MM.1S (cell line): ENCODE measurements at places on chromosomes 5 and 9.

DNA sequence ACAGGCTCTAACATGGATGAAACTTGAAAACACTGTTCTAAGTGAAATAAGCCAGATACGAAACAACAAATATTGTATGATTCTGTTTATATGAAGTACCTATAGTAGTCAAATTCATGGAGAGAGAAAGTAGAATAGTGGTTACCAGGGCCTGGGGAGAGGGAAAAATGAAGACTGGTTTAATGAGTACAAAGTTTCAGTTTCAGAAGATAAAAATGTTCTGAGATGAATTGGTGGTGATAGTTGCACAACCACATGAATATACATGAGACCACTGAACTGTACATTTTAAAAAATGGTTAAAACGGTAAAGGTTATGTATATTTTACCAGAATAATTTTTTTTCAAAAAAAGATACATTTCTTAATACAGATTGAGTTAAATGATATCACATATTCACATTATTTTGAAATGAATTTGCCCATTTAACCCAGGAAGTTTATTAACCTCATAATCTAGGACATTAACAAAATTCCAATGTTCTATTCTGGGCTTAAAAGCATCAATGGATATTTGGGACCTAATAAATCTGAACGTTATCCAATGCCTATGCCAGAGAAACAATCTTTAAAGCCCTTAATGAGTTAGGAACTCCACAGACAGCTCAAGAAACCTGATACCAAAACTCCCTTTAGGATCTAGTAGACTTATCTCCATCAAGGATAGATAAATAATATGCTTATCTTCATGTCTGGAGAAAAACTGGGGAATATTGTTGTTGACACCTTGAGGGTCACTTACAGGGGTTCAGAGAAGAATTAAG, 521.3 kb downstream of the EFNA5 start:
- H3K27me3 ChIP-seq, result no peaks in the 10 kb centered on the region
- H3K4me3 ChIP-seq, result no peak overlapping the region
- DNase-seq, result peak; percentile 45
- no peaks in the 10 kb centered on the region for H3K4me1 ChIP-seq
- no peaks in the 10 kb centered on the region for H3K36me3 ChIP-seq

DNA sequence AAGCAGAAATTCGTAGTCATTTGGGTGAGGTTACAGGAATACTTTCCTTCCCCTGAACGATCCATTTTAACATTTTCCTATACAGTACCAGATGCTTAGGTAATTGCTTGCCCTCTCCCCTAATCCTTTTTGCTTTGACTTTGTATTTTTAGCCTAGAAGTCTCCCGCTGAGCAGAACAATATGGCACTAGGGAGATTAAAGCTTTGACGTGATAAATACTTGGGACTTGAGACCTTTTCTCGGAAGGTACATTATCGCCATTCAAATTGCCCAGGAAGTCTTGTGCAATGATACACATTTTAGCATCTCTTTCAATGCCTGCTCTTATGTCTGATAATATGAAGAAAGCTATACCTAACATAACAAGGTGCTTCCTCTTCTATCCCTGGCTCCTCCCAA, 22.9 kb upstream of the SPATA31C2 start:
- no peaks in the 10 kb centered on the region for H3K27me3 ChIP-seq
- no peaks in the 10 kb centered on the region for H3K36me3 ChIP-seq
- no peak overlapping the region for H3K27ac ChIP-seq

DNA sequence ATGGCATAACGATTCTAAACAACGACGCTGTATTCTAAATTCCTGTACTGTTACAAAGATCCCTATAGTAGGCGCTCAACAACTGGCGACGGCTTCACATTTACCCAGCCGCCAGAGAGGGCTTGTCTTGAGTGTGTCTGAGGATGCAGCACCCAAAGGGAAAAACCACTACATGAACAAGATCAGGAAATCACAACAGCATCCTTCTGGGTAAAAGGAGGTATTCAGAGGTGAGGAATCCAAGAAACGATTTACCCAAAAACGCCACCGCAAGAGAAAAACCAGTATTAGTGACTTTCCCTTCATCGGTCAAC, 711 bp downstream of the TTC33 start:
- peaks cover 7% of the 10 kb centered on the region; the same call in 1 of the 2 replicates for H3K4me1 ChIP-seq
- peak; percentile 82 for DNase-seq
- H3K27me3 ChIP-seq, result no peaks in the 10 kb centered on the region
- no peaks in the 10 kb centered on the region for H3K36me3 ChIP-seq
- peak overlapping the region; percentile 63 for H3K27ac ChIP-seq

DNA sequence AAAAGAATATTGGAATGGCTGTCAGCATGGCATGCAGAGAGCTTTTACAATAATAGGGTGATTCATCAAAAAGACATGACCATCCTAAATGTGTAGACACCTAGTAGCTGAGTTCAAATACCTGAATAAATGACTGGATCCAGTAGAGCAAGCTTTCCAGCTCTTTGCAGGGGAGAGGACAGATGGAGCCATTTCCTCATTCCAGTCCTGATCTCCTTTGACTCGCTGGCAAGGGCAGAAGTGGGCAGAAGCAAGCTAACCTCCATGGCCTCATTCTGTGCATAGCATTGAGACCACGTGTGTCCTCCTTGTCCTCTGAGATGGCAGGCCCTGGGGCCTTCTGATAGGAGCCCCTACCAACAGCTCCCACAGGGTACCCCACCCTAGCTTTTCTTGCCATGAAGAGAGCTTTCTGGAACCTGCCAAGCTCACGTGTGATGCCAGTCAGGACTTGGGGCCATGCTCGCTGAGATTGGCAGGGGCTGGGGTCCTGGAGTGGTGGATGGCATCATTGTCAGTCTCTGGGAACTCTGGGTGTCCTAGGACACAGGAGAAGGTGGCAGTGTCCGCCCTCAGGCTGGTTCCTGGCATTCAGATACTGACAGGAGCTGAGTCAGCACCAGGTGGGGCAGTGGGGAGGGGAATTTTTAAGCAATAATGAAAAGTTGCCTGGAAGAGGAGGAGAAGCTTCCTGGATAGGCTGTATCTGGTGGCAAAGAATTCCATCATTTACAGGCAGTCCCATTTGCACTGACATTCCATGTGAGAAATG, 33.6 kb downstream of the WWC1 start:
- no peak overlapping the region for H3K27ac ChIP-seq
- H3K4me3 ChIP-seq, result no peak overlapping the region
- no peak for DNase-seq

- no peak overlapping the region for H3K27ac ChIP-seq
- no peaks in the 10 kb centered on the region for H3K4me1 ChIP-seq
- DNase-seq, result no peak
- no peak overlapping the region for H3K4me3 ChIP-seq
- H3K27me3 ChIP-seq, result no peaks in the 10 kb centered on the region
- no peaks in the 10 kb centered on the region for H3K36me3 ChIP-seq
Observed at GRCh38 chr5:119706049-119706448, 76.7 kb downstream of the FAM170A start.

GRCh38 chr5:31855134-31856040, 216.5 kb downstream of the PDZD2 start:
- no peaks in the 10 kb centered on the region for H3K36me3 ChIP-seq
- no peak overlapping the region for H3K4me3 ChIP-seq
- no peak for DNase-seq
- H3K27ac ChIP-seq, result no peak overlapping the region
- no peaks in the 10 kb centered on the region for H3K27me3 ChIP-seq

GRCh38 chr5:175711472-175712312, 53.8 kb downstream of the HRH2 start:
- H3K4me3 ChIP-seq, result no peak overlapping the region
- no peaks in the 10 kb centered on the region for H3K27me3 ChIP-seq
- no peaks in the 10 kb centered on the region; the same call in 1 of the 2 replicates for H3K36me3 ChIP-seq
- no peak for DNase-seq
- H3K27ac ChIP-seq, result no peak overlapping the region

DNA sequence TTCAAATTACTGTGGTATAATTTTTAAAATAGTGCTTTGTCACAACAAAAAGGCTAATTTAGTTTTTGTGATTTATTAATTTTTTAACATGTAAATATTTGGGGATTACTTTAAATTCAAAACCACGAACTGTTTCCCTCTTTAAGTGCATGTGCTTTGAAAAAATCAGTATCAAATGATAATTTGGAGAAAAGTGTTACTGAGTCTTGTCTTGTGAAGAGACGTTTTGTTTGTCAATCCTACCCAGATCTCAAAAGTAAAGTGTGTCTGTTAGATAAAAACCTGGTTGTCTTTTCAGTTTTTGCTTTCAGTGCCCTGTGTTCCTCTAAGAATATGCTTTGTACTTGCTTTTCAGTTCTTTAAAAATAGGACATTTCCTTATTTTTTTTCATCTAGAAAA, 7.7 kb downstream of the ZSWIM6 start:
- no peak overlapping the region for H3K27ac ChIP-seq
- no peaks in the 10 kb centered on the region for H3K36me3 ChIP-seq
- no peaks in the 10 kb centered on the region for H3K4me1 ChIP-seq
- no peaks in the 10 kb centered on the region for H3K27me3 ChIP-seq

DNA sequence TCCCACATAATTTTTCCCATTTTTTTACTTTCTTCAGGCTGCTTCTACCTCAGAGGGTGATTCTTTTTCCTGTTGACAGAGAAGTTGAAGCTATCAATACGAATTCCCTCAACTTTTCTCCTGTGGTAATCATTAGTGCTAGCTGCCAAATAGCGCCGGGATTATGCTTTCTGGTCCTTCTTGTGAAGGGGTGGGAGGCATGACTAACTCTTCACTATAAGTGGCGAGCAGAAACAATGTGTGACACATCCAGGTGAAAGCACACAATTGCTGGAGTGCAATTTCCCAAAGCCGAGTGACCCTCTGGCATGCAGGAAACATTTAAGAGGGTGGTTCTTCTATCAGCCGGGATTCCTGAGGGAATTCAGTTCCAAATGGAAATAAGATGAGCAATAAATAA, 56.0 kb downstream of the TRPC7 start:
- DNase-seq, result no peak
- H3K36me3 ChIP-seq, result no peaks in the 10 kb centered on the region
- no peaks in the 10 kb centered on the region for H3K27me3 ChIP-seq
- H3K4me1 ChIP-seq, result no peaks in the 10 kb centered on the region
- no peak overlapping the region for H3K27ac ChIP-seq
- no peak overlapping the region for H3K4me3 ChIP-seq

- no peak for DNase-seq
- no peaks in the 10 kb centered on the region for H3K4me1 ChIP-seq
- no peak overlapping the region for H3K27ac ChIP-seq
- H3K36me3 ChIP-seq, result no peaks in the 10 kb centered on the region
- H3K4me3 ChIP-seq, result no peak overlapping the region
Observed at GRCh38 chr9:134383148-134383547, 56.9 kb downstream of the RXRA start.

- no peak overlapping the region for H3K27ac ChIP-seq
- no peak overlapping the region for H3K4me3 ChIP-seq
- no peak for DNase-seq
- H3K4me1 ChIP-seq, result no peaks in the 10 kb centered on the region
- H3K36me3 ChIP-seq, result no peaks in the 10 kb centered on the region
Observed at GRCh38 chr9:136645903-136646754, 16.6 kb upstream of the EGFL7 start.

DNA sequence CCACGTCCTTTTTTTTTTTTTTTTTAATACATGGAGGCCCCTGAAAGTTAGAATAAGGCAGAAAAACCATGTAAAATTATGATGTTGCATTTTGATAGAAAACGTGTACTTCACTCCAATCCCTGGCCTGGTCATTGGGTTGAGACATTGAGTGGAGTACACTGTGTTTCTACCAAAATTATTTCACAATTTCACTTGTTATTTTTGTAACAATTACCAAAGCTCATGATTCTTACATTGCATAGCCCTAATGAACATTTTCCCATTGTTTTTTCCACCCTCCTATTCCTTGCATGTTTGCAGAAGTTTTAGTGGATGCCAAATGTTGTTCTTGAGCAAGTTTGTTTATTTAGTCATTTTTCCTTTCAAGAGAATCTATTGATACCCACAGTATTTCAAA, 21.9 kb downstream of the MAMDC2 start:
- no peaks in the 10 kb centered on the region for H3K36me3 ChIP-seq
- no peak for DNase-seq
- H3K27me3 ChIP-seq, result no peaks in the 10 kb centered on the region
- no peak overlapping the region for H3K27ac ChIP-seq

GRCh38 chr9:113678859-113679256, 197.3 kb upstream of the ZNF618 start:
- no peaks in the 10 kb centered on the region for H3K36me3 ChIP-seq
- no peaks in the 10 kb centered on the region for H3K4me1 ChIP-seq
- H3K27me3 ChIP-seq, result peaks cover 14% of the 10 kb centered on the region
- no peak overlapping the region for H3K27ac ChIP-seq

- H3K27me3 ChIP-seq, result no peaks in the 10 kb centered on the region
- H3K4me3 ChIP-seq, result no peak overlapping the region
- DNase-seq, result no peak
- H3K27ac ChIP-seq, result no peak overlapping the region
- no peaks in the 10 kb centered on the region for H3K36me3 ChIP-seq
- peaks cover under 1% of the 10 kb centered on the region; the same call in 1 of the 2 replicates for H3K4me1 ChIP-seq
Observed at GRCh38 chr5:137714946-137715345, 20.9 kb downstream of the KLHL3 start.

GRCh38 chr5:1526681-1527131, 2.9 kb upstream of the LPCAT1 start:
- no peak overlapping the region for H3K27ac ChIP-seq
- H3K36me3 ChIP-seq, result no peaks in the 10 kb centered on the region
- H3K4me3 ChIP-seq, result no peak overlapping the region
- DNase-seq, result no peak

DNA sequence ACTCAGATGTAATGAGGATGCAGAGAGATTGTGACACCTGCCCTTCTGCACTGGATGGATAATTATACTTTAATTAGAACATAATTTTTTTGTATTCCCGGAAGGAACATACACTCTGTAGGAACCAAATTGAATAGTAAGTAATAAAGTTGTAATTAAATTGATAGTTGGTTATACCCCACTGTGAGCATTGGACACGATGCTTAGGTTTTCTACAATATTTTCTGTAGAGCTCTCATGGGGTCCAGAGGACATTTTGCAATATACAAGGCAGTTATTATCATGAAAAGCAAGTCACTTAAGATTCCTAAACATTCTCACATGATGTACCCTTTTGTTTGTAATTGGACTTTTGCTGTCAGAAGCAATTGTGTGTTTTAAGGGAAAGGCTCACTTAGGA, 63.4 kb downstream of the DIRAS2 start:
- no peak overlapping the region for H3K27ac ChIP-seq
- DNase-seq, result no peak
- no peak overlapping the region for H3K4me3 ChIP-seq
- no peaks in the 10 kb centered on the region for H3K36me3 ChIP-seq

- H3K36me3 ChIP-seq, result no peaks in the 10 kb centered on the region
- no peak overlapping the region for H3K27ac ChIP-seq
- no peaks in the 10 kb centered on the region for H3K4me1 ChIP-seq
- no peak for DNase-seq
- no peak overlapping the region for H3K4me3 ChIP-seq
Observed at GRCh38 chr5:81093536-81094196, 133.5 kb downstream of the RASGRF2 start.

- no peak overlapping the region for H3K27ac ChIP-seq
- H3K36me3 ChIP-seq, result no peaks in the 10 kb centered on the region; the same call in 1 of the 2 replicates
- H3K4me1 ChIP-seq, result 0 out of 2 replicates have a peak, but pooled peaks cover 5% of the 10 kb centered on the region
- DNase-seq, result peak; percentile 30
- H3K4me3 ChIP-seq, result no peak overlapping the region
Observed at GRCh38 chr9:99140685-99141314, 35.9 kb downstream of the TGFBR1 start.
